ENCODE measurements at places on chromosomes 4 and X. TPM values are rescaled to one million over a fixed set of nuclear protein-coding genes. Genes with fewer than 3 reads are reported as not detected.

C1QTNF7 gene
- total RNA-seq = not detected

DNA sequence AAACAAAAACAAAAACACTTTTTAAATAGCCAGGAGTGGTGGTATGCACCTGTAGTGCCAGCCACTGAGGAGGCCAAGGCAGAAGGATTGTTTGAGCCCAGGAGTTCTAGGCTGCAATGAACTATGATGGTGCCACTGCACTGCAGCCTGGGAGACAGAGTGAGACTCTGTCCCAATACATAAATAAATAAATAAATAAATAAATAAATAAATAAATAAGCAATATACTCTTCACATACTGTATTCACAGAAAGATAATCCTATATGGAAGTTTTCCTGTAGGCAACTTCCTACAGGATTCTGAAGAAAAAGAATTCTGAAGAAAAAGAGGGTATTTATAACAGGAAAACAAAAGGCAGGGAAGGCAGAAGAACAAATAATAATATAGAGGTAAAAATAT is 293.3 kb upstream of the GRIA3 start:
- DNase-seq = no peak

CXorf66 gene
- not detected for total RNA-seq

DCUN1D4 gene
- 57.5 TPM for total RNA-seq

DNA sequence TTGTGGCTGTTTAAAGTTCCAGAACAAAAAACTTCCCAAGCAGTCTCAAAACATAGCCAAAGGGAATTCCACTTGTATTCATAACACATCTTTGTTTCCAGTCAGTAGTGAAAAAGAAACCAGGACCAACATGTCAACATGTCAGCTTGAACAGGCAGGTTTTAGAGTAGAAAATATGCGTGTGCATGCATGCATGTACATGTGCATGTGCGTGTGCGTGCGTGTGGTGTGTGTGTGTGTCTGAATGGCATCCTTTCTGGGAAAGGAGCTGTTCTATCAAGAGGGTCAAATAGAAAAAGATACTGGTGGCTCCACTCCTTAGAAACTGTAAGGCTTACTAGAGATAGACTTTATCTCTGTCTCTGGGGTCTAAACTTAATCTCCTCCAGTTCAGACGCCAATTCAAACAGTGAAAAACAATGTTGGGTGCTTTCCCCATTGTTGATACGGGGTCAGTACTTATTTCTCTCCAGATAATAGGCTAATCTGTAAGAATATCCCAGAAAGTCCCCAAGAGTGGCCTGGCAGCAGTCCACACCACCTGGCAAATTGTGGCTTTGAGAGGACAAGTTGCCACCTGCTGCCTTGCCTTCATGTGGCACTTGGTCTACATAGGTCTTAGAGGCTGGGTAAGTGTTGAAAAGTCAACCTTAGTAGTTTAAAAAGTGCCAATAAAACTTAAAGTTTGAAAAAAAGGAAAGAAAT is 110.4 kb downstream of the SCD5 start:
- DNase-seq = no peak

GABRG1 gene
- not detected for total RNA-seq

DNA sequence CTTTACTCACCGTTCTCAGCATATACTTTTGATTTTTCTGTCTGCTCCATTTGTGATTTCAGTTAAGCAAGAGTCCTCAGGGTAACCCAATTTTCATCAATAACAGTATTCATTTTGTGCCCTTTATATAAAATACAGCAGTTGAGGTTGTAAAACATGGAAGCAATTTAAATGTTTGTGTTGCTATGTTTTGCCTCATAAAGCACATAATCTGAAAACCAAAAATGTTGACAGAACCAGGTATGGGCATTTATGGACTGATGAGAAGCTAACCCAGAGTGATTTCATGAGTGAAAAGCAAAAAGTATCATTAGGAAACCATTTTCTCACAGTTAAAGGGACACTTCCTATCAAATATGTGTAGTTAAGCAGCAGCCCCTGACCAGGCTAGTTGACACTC is at the start of gene ASIC5:
TSS of gene ASIC5 (minus strand) at position 101 of the 400 bp plus-strand sequence. CDS start at position 50, 51 bp downstream.
- DNase-seq = no peak

SLC16A2 gene
- total RNA-seq = 0.44 TPM

DNA sequence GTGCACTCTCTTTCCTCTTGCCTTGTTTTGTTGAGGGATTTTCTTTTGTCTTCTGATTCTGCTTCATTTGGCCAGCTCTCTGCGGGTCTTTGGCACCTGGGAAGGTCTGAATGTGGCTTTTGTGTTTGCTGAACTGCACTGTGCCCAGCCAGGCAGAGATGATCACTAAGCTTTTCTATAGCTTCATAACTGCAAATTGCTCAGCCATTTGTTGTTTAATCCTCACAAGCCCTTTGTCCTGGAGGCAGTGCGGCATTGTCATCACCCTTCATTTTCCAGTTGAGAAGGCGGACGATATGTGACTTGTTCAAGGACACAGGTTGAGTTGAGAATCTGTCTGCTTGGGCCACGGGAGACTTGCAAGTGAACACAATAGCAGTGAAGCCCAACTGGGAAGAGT is 46.0 kb upstream of the SFRP2 start:
- no peak for DNase-seq

DNA sequence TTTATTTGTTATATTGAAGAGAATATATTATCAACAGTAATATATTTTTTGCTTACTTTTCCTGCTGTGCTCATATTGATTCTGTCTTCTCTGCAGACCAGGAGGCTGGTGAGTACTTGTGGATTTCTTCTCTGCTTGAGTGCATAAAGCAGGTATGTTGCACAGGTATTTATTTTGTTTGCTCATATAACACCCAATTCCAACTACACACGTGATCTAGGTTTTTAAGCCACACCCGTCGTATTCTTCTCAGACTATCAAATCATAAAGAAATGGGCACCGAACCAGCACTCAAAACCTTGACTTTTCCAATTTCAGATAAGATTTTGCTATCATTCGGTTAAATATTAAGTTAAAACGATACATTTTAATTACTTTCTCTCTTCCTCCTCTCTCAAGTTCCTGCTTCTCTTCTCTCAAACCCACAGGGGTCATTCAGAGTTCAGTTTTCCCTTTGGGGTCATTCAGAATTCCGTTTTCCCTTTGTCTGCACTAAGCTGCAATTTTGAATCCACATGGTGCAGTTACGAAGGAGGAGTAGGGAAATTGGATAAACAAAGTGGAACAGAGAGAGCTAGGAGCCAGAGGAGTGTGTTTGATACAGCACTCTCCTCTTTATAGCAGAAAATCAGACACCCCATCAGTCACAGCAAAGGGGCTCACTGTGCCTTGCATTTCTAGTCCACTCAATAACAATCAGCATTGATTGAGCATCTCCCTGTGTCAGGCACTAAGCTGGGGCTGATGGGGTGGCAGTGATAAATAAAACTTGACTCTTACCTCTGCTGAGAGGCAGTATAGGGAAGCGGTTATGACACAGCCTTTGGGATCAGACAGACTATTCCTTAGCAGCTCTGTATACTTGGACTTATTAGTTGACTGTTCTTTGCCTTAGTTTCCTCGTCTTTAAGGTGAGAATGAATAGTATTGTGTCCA is at the start of gene ADH1C:
TSS of gene ADH1C (minus strand) at position 145 of the 936 bp plus-strand sequence. CDS start at position 74, 71 bp downstream.
- DNase-seq = no peak

DNA sequence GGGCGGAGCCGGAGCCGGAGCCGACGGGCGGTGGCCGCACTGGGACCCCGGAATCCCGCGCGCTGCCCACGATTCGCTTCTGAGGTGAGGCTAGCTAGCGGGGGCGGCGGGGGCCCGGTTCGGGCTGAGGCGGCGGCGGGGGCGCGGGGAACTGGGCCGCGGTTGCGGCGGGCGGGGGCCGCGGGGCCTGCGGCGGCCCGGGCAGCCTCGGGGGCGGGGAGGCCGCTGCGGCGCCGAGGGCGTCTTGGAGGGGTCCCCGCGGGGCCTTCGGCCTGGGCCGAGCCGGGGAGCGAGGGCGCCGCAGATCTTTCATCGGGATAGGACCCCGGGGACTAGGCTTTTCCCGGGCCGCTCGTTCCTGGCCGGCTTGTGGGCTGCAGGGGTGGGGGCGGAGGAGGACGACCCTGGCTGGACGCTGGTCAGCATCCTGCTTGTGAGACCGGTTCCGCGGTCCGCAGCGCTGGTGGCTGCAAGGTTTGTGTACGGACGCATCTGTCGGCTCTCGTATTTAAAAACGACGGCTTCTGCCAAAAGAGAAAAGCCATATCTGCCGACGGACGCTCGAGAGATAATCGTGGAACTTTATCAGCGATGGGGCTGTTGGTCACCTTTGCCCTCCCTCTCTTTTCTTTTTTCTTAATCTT is 419 bp downstream of the ADD1 start:
- DNase-seq = no peak

GRCh38 chr4:114864060-114864459 is 249.4 kb downstream of the NDST4 start:
- DNase-seq = no peak

GRCh38 chr4:145179281-145179860 is 1.0 kb downstream of the OTUD4 start:
- peak; percentile 70 for DNase-seq

- DNase-seq = no peak
Observed at GRCh38 chr4:88179261-88179660, 20.8 kb upstream of the ABCG2 start.

GRCh38 chr4:141036786-141037185 is 96.5 kb downstream of the RNF150 start:
- no peak for DNase-seq

DNA sequence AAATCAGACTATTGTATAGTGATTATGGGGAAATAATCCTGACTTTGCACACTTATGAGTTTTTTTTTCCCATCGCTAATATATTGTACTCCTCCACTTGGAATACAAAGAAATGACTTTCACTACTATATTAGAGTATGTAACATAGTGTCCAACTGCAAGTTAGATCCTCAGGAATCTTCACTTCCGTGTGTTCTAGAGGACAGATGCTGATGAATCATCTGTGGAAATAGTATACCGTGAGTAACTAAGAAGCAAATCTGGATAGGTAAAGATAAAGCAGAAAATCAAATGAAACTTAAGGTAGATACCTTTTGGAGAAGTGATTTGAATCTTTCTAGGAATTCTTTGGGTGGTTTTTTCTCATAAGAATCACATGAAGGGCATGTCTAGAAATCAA is 8.3 kb downstream of the IL21 start:
- no peak for DNase-seq

DNA sequence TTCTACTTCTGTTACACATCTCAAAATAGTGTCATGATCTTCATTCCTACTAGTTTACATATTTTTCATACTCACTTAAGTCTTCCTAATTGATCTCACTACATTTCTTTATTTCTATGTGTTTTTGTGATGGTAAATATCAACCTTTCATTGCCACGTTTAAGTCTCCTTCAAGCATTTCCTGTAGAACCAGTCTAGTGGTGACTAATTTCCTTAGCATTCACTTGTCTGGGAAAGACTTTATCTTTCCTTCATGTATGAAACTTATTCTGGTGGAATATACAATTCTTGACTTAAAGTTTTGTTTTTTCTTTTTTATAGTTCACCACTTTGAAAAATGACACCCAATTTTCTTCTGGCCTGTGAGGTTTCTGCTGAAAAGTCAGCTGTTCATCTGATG is 181.4 kb upstream of the NEIL3 start:
- DNase-seq = no peak

DNA sequence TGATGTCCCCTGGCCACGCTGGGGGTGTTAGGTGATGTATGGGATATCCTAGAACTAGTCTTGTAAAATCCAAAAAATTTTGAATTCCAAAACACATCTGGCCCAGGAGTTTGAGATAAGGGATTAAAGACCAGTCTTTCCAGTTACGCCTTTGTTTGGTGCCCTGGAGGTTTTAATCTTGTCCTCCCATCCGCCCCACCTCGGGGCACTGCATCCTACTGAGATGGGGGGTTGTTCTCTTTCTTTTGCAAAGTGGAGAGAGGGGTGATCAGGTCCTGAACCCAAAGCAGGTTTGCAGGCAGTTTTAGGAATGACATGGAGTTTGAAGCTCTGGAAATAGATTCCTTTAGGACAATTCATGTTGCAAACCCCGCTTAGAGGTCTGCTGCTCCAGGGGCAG is 1.8 kb downstream of the SUV39H1 start:
- no peak for DNase-seq

GRCh38 chr4:182644683-182645050 is 272.5 kb downstream of the DCTD start:
- no peak for DNase-seq

- DNase-seq = no peak
Observed at GRCh38 chr4:176762661-176763308, 29.9 kb downstream of the VEGFC start.

- no peak for DNase-seq
Observed at GRCh38 chr4:106864231-106864630, 171.9 kb downstream of the DKK2 start.

- no peak for DNase-seq
Observed at GRCh38 chr4:146346276-146346675, 131.9 kb downstream of the REELD1 start.

GPR78 gene
- not detected for total RNA-seq

DNA sequence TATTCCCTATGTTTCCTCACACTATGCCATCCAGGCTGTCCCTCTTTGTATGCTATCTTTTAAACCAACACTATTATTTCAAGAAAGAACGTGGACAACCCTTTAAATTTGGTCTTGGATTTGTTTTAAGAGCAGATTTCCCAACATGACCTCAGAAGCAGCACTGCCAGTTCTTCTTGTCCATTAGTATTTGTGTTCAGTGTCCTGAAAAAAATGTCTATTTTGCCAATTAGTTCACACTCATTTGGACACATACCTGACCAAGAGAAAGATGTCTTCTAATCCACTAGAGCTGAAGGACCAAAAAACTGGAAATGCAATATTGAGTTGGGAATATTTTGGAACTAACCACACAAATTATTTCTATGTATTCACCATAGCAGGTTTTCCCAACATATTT is 223.2 kb upstream of the CNKSR2 start:
- no peak for DNase-seq

DNA sequence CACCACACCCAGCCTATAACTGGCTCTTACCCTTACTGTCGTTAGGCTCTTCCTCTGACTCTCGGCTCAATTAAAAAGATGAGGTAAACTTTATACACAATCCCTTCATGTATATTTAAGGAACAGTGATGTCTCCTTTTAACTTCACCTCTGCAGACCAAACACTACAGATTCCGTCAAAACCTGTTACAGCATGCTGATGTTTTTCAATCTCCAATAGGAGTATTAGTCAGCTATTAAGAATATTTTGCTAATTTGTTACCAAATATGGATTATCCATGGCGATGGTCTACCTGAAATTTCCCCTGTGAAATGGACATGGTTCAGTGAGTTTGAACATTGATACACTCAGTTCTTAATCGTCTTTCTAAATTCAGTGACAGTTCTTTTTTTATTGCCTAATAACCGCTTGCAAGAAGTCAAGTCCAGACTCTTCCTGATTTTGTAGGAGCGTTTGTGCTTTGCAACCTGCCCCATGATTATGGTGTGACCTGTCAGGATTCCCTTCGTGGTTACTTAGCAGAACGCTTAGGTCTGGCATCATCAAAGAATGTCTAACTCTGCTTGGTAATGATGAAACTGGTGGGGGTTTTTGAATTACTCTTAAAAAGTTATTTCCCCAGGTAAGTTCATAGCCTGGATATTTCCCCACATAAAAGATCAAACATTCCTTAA is 72.2 kb upstream of the STOX2 start:
- no peak for DNase-seq

PNMA5 gene
- total RNA-seq = not detected

GRCh38 chrX:10190367-10190766 is 33.6 kb downstream of the CLCN4 start:
- no peak for DNase-seq

CYBB gene
- total RNA-seq = 5.6 TPM

GRCh38 chr4:15398732-15399131 is 29.1 kb upstream of the C1QTNF7 start:
- DNase-seq = no peak

NELFA gene
- total RNA-seq = 47.9 TPM
